CD4-positive, alpha-beta T cell (primary cell): ENCODE measurements at places on chromosomes 2 and 18. TPM values are rescaled to one million over a fixed set of nuclear protein-coding genes. Genes with fewer than 3 reads are reported as not detected.
A peak's percentile ranks its signal among the peaks of the same experiment; 100 is the strongest.

Gene SPEG
- 17.7 TPM for total RNA-seq

DNA sequence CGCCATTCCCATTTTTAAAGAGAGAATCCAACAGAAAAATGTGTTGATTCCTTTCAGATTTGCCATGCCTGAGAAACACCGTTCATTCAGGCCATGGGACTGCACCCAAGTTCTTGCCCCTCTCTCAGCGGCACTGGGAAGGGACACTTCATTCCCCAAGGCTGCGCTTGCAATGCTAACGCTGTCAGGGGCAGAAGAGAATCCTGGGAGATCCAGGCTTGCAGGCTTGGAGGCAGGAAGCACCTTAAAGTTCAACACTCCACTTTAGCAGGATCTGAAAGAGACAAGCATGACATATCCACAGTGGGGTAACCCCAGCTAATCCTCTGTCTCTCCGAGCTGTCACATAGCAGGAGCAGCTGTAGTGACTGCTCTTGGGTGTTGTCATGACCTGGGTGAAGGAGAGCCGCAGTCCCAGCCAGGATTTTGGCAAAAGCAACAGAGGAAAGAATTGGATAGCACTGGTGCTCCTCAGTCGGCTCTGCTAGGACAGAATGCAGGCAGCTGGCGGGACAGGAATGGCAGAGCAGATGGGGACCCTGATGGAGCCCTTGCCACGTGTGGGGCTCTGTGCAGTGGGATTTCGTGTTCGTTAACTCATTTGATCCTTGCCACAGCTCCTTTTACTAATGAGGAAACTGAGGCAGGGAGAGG lies 22.0 kb upstream of the ODC1 start:
- H3K27me3 ChIP-seq = no peaks in the 10 kb centered on the region
- H3K4me3 ChIP-seq = no peak overlapping the region
- no peak overlapping the region for H3K27ac ChIP-seq
- H3K4me1 ChIP-seq = no peaks in the 10 kb centered on the region
- H3K36me3 ChIP-seq = no peaks in the 10 kb centered on the region

Gene ALK
- total RNA-seq = not detected

DNA sequence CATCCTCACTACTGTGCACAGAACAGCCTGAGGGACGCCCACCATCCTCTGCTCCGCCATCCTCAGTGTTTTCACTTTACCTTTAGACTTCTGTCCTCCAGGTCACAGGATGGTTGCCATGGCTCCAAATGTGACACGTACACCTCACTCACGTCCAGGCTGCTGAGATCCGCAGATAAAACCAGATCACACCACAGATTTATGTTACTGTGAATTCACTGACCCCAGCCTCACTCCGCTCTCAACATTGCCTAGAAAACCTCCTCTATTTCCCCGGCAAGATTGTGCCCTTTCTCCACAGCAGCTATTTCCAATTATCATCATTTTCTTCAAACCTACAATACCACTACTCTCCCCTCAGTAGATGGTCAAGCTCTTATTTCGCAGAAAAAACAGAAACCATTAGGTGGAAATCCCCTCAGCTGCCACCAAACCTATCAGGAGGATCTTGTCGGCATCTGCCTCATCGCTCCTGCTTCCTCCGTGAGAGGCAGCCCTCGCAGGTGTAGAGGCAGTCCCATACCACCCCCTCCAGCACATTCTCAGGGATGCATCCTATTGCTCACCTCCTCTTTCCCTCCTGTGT lies 49.8 kb upstream of the SLC1A4 start:
- DNase-seq = no peak
- peaks cover 17% of the 10 kb centered on the region for H3K4me1 ChIP-seq
- H3K4me3 ChIP-seq = no peak overlapping the region
- no peaks in the 10 kb centered on the region for H3K36me3 ChIP-seq
- H3K27me3 ChIP-seq = no peaks in the 10 kb centered on the region
- no peak overlapping the region for H3K27ac ChIP-seq

Gene SEPTIN10
- total RNA-seq = 2.0 TPM

Gene IMPACT
- 10.6 TPM for total RNA-seq

GRCh38 chr2:98569915-98570314 lies 38.4 kb downstream of the COA5 start:
- H3K4me3 ChIP-seq = no peak overlapping the region
- H3K4me1 ChIP-seq = no peaks in the 10 kb centered on the region
- no peaks in the 10 kb centered on the region for H3K27me3 ChIP-seq

- DNase-seq = no peak
- no peak overlapping the region for H3K4me3 ChIP-seq
- H3K4me1 ChIP-seq = no peaks in the 10 kb centered on the region
Measured at GRCh38 chr2:167478196-167478595, 589.9 kb downstream of the XIRP2 start.

Gene SPATA3
- total RNA-seq = not detected

Gene HRH4
- 0.34 TPM for total RNA-seq

Gene DAPL1
- not detected for total RNA-seq

DNA sequence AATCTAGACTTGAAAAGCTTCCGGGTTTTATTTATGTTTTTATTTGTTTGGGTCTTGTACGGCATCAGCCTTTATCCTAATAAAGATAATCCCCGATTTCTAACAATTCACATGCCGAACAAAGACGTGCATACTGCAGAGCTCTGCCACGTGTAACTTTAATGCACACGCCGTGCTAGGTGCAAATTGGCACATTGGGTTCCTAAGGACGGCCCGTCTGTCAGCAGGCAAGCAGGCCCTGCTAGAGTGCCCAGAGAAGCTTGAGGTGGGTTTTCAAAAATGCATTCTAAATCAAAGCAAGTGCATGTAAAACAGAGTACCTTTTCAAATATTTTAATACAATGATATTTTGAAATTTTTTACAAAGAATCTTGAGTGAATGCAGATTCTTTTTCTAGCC lies 806.4 kb upstream of the POU3F3 start:
- no peaks in the 10 kb centered on the region for H3K4me1 ChIP-seq
- DNase-seq = no peak
- no peak overlapping the region for H3K4me3 ChIP-seq
- H3K27ac ChIP-seq = no peak overlapping the region

- no peak for DNase-seq
- no peak overlapping the region for H3K4me3 ChIP-seq
- no peaks in the 10 kb centered on the region for H3K36me3 ChIP-seq
- no peak overlapping the region for H3K27ac ChIP-seq
- H3K27me3 ChIP-seq = peaks cover 4% of the 10 kb centered on the region
Measured at GRCh38 chr2:226352941-226353560, 446.6 kb downstream of the IRS1 start.

GRCh38 chr2:106192752-106193689 lies 1.1 kb downstream of the UXS1 start:
- peak overlapping the region; percentile 71 for H3K27ac ChIP-seq
- peak overlapping the region; percentile 76 for H3K4me3 ChIP-seq
- H3K27me3 ChIP-seq = no peaks in the 10 kb centered on the region
- no peaks in the 10 kb centered on the region for H3K36me3 ChIP-seq
- peak; percentile 82 for DNase-seq
